ENCODE measurements at places on chromosomes 16 and 17.

DNA sequence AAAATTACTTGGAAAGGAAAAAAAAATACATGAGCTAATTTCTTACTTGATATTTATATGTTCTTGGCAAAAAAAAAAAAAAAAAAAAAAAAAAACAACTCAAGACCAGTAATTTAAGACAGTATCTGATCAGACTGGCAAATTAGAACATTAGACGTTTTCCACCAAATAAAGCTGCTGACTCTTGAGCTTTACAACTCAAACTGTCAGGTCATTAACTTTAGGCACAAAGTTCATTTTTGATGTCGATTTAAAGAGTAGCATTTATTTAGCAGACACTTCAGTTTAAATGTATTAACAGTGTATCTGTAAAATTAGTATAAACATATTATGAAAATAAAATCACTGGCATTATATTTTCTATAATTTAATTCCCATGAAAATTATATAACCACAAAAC, 66.7 kb downstream of the NCOR1 start:
- no peak for DNase-seq

- no peak for DNase-seq
Measured at GRCh38 chr16:55146966-55147365, 177.0 kb upstream of the IRX6 start.

DNA sequence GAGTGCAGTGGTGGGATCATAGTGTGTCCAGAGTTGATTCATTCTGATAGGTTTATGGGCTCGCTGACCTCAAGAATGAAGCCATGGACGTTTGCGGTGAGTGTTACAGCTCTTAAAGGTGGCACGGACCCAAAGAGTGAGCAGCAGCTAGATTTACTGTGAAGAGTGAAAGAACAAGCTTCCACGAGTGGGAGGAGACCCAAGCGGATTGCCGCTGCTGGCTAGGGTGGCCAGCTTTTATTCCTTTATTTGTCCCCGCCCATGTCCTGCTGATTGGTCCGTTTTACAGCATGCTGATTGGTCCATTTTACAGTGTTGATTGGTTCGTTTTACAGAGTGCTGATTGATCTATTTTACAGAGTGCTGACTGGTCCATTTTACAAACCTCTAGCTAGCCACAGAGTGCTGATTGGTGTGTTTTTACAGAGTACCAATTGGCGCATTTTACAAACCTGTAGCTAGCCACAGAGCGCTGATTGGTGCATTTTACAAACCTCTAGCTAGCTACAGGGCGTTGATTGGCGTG, 17.5 kb downstream of the CACNG4 start:
- no peak for DNase-seq

GRCh38 chr17:72353502-72353901, 232.7 kb downstream of the SOX9 start:
- no peak for DNase-seq

DNA sequence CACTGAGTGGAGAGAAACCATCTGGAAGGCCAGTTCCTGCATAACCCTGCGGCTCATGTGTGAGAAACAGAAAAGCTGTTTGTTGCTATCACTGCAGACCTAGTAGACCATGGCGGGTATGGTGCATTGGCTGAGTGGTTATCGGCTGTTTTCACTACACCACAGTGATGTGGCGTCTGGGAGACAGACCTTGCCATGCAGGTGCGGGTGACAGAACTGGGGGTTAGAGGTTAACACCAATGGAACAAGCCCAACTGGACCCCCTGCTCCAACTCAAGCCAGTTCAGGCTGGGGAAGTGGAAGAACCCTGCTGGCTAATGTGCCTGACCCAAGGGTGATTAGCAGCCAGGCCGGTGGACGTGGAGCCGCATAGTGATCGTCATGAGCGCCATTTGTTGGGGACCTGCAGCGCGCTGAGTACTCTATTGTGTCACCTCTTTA, 91.9 kb downstream of the IRF8 start:
- DNase-seq, result no peak

GRCh38 chr17:49191409-49191916, 18.9 kb downstream of the GNGT2 start:
- DNase-seq, result no peak

DNA sequence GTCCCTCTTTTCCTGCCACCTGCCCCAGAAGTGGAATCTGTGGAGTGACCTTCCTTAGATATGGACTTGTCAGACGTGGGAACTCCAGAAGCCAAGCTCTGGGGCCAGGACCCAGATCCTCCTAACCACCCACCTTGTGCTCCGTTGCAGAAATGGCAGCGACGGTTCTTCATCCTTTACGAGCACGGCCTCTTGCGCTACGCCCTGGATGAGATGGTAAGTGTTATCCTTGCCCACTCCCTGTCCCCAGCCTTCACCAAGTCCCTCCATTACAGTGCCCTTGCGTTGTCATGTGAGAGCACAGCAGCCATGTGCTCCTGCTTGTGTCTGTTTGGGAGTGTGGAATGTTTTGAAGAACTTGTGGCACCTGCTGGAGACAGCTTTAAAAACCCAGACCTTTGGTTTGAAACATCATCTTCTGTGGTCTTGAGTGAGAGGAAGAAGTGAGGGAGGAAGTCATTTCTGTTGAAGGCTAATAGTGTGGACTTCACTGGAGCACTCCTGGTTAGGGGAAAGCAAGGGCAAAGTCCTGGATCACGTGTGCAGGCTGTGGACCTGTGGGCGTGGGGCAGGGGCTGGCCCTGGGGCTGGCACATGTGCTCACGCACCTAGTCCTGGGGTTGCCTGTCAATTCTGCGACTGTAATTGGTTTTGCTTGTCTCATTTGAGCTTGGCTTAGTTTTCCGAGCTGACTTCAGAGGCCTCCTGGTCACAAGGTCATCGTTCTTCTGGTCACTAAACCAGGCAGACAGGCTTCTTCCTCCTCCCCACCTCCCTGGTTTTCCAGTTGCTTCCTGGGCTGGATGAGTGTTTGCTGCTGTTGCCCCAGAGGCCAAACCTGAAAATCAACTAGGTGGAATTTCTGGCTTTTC, 35.8 kb downstream of the MPRIP start:
- no peak for DNase-seq

DNA sequence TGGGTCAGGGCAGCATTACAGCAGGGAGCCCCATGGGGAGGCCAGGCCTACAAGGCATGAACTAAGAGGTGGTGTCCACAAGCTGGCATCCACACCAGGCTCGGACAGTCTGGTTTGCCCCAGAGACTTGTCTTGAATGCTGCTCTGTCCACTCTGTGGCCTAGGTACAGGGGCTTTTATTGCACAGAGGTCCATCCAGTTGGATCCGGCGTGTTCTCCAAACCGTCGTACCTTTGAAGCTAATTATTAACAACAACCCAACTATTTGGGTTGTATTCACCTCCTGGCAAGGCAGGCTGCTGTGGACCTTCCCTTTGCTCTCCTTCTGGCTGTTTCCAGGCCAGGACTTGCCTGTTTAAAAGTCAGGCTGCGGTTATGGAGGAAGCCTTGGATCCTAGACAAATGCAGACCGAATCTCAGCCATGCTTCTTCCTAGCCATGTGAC, 123.4 kb downstream of the CLEC16A start:
- no peak for DNase-seq

- no peak for DNase-seq
Measured at GRCh38 chr17:36107660-36108059, 4.0 kb downstream of the CCL4 start.

- DNase-seq, result no peak
Measured at GRCh38 chr17:37844158-37844976, 79.8 kb upstream of the TBC1D3K start.

- no peak for DNase-seq
Measured at GRCh38 chr16:11794447-11794846, 2.6 kb downstream of the ZC3H7A start.

- no peak for DNase-seq
Measured at GRCh38 chr16:65965628-65966027, 400.9 kb upstream of the CDH5 start.

- no peak for DNase-seq
Measured at GRCh38 chr17:59093702-59094231, 12.9 kb downstream of the TRIM37 start.

DNA sequence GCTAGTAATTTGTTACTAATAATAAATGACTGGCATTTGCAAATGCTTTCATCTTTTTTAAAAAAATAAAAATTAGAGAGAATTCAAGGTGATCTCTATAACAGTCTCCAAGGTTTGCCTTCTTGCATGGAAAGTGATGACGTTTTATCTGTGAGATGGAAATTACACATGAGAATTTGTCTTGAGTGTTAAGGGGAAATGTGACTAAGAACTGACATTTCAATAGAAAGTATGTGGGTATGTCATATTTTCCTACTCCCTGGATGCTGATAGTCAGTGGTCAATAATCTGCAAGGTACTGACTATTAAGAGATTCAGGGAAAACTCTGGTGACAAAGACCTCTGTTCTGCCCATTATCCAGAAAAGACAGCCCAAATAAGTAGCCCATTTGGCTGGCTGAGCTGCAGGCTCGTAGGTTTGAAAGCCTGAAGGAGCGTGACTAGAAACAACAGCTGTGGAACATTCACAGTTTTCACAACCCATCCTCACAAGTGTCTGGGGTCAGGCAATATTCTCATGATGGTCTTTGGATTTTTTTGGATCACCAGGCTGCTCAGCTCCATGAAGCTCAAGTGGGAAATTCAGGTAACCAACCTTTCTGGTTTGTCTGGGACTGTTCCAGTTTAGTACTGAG, 49.7 kb upstream of the WSCD1 start:
- DNase-seq, result no peak

DNA sequence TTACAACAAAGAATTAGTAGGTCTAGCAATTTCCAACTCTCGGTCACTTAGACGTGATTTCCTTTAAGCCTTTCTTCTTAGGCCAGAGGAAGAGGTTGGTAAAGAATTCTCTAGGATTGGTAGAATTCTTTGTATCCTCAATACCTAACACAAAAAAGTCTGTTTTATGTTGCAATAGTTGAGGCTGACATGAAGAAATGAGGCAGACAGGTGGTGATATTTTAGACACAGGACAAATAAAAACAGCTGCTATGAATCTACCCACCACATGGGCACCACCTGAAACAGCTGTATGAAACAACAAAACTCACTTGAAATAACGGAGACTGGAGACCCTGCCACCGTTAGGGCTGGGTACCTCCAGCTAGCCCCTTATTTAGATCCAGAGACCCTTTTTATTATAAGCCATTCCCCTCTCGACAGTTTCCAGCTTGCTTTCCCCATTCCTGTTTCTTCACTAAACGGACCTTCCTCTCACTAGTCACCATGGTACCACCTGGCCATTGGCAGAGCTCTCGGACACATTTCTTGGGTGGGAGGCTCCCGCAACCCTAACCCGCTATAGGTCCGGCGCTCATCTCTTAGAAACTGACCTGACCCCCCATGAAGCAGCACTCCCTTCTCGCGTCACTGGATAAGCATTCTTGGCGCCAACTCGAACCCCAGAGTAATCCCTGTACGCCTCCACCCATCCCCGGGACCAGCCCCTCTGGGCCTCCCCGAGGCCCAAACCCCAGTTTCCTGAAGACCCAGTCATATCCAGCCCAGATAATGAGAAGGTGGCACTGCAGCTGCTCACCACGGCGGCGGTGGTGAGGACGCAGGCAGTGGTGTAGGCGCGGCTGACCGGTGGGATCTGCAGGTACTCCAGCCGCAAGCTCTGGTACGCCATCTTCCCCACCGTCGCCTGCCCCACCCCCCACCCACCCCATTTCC, at the start of gene DERL2:
DERL2 (minus strand) TSS at position 909 of the 936 bp plus-strand sequence; CDS start at position 892, 17 bp downstream.
- peak; percentile 14 for DNase-seq

DNA sequence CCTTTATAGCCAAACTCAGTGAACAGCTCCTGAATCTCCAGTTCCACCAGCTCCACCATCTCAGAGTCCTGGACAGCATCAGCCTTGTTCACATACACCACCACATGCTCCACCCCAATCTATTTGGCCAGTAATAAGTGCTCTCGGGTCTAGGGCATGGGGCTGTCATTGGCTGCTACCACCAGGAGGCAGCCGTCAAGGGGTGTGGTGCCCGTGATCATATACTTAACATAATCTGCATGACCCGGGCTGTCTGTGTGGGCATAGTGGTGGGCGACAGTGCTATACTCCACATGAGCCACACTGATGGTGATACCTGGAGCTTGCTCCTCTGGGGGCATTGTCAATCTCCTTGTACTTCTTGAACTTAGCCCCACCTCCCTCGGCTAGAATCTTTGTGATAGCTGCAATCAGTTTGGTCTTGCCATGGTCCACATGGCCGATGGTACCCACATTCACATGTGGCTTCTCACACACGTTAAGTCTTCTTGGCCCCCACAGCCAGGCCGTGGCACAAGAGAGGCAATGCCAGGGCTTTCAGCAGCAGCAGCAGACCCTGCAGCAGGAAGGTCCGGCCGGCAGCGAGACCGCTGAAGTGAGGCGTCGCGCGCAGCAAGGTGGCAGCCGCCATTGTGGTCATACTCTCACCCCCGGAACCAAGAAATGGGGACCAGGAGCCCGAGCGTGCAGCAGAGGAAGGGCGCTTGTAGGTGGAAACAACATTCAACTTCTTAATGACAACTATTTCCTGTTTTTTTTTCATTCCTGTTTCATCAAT, 210.3 kb upstream of the WSB1 start:
- DNase-seq, result no peak

DNA sequence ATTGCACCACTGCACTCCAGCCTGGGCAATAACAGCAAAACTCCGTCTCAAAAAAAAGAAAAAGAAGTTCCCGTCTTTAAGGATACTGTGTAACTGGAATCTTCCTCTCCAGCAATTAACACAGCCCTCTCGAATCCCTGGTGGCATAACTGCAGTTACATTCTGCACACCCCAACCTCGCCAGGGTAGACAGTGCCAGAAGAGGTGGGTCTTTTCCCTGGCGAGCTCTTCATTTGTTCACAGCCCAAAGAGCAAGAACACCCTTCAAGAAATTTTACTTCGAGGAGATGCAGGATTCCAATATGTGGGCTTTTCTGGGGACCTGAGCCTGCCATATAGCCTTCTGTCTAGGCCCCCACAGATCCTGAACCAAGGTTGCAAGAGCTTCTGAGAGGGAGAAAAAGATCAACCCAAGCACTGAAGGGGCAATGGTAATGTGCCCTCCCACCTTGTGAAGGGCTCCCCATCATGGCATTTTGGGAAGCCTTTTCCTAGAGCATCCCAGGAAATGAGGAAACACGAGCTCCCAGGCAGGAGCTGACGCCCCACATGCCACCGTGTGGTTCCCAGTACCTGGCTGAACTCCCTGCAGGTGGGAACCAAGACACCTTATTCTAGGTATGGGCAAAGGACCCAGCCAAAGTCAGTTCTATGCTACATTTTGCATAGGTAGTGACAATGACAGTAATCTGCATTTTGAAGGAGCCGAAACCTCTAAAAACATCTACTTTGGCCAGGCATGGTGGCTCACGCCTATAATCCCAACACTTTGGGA, 26.9 kb downstream of the TK2 start:
- DNase-seq, result no peak

DNA sequence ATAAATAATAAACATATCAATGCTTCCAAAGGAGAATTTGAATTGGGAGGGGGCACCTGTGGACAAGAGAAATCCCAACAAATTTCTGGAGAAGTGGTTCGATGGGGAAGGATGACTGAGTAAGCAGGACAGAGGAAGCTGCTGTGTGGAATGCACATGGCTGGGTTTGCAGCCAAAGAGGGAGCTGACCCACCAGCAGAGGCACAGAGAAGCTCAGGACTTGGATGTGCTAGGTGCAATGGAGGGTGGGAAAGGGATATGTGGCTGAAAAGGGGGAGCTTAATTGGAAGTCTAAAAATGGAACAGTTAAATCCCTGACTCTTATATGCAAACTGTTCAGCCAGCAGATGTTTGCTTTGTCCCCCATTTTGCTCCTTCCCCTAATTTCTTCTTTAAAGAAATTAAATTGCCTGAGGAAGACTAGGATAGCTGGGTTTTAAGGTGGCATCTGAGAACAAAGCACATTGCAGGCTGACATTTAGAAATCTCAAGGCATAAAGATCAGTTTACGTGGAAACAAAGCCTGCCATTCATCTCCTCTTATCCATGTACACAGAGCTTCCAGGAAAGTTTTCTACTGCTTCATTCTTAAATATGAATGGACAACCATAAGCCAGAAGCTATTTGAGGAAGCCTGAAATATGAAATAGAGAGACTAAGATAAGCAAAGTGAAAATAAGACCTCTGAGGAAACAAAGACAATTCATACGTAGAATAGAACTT, 23.0 kb upstream of the TNS4 start:
- DNase-seq, result no peak
